ENCODE measurements at places on chromosomes 6 and 20.
A peak's percentile ranks its signal among the peaks of the same experiment; 100 is the strongest.

GRCh38 chr6:15421945-15422733 is 176.3 kb downstream of the JARID2 start:
- no peak for DNase-seq

DNA sequence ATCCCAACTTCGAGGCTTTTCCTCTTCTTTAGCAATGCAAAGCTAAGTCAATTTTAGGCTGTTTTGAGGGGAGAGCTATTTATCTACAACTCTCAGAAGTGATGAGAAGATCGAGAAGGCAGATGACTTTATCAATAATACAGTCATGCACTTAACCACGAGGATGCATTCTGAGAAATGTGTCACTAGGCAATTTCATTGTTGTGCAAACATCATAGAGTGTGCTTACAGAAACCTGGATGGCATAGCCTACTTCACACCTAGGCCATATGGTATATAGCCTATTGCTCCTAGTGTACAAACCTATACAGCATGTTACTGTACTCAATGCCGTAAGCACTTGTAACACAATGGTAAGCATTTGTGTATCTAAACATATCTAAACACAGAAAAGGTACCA is 66.6 kb downstream of the PRND start:
- no peak for DNase-seq

DNA sequence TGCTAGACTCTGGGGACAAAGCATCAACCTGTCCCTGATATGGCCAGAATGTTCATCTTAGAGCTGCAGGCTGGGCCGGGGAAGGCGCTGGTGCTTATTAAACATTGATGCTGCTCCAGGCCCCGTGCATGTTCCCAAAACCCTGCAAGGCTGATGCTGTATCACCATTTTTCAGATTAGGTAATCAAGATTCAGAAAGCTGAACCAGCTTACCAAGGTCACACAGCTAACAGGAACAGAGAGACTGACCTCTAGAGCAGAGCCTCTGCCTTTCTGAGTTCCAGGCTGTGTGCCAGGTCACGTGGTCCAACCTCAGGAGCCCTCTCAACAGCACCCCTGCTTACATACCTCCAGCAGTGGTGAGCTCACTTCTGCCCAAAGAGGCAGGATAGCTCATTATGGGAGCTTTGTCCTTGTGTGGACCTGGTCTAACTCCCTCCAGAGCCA is 16.1 kb upstream of the VSTM2L start:
- no peak for DNase-seq

DNA sequence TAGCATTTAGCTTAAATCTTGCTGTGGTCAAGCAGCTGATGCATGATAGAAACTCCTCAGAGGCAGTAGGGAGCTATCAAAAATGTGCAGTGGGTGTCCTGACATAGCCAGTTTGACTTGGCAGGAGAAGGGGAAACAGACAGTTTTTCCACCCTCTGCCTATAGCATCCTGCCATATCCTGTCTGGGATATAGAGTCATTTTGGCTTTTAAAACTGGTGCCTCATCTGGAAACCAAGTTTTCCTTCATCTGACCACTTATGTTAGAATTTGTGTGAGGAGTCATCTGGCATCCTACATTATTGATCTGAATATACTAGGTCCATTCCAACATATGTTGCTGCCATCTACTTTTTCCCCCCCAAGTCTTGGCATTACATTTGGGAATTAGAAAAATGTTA is 284.1 kb downstream of the CD109 start:
- DNase-seq, result no peak

DNA sequence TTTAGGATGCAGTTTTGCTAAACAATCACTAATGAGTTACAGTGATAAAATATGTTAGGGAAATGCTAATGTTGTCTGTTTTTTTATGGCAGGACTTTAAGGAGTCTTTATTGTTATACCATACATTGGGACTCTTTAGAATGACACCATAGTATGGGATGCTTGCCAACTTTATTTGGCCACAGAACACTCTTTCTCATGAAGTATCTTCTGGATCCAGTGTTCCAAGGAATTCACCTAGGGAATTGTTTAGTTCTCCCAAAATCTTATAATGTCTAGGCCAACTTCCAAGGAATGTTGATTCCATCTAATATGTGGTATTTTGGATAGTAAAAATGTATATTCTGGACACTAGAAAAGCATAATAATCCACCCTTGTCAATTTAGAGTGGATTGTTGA is 3.3 kb downstream of the RIN2 start:
- DNase-seq, result no peak

DNA sequence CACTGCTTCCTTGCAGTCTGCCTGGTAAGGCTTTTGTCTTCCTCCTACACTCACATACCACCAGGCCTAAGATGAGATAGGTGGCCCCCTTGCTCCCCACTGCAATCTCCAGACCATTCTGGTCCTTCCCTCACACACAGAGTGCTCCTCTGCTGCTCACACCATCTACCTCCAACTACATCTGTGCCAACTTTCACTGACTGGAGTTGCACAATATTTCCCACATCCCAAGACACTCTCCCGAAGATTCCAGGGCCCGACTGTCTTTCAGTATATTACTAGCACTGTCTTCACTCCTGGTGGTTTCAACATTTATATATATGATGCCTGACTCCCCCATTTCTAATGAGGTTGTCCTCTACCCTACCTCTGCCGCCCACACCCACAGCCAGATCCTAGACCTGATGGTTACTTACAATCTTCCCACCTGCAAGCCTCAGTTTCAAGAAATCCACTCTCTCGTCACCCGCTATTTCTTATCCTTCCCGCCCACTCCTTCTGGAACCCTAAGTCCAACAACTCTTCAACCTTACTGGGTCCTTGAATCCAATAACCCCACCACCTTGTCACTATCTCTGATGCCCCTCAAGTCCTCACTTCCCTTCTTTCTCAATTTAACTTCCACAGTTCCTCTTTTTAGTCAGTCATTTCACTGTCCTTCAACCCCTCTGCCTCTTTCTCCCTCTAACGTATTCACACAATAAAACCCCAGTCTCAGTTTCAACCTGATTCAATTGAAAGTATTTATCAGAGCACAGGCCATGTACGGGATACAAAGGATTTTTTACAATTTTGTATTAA is 21.6 kb downstream of the RALGAPA2 start:
- no peak for DNase-seq

DNA sequence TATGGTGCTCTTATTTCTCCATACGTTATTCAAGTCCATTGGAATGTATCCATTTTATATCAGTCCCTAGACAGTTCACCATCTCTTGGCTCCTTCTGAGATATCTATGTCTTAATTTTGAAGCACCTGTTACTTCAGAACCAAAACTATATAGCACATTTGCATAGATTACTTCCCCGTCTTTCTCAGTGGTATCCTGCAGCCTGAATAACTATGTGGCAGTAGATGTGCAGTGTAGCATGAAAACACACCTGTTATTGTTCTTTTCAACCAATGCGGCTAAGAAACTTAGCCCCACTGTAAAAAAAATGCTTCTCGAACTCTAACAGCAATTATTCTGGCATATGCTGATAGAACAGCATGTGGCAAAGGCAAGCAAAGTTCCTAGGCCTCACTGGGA is 1184.4 kb upstream of the ADGRB3 start:
- DNase-seq, result no peak

DNA sequence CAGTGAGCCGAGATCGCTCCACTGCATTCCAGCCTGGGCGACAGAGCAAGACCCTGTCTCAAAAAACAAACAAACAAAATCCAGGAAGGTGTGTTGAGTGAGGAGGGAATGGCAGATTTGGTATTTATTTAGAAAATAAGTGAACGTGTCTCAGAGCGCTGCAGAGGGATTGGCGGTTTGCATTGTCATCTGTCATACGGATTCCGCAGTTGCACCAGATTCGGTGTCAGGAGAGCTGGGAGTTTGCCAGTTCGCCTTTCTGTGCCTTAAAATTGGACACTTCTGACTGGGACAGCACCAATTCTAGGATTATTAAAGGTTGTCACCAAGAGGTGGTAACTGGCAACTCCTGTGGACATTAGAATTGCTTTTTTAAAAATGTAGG is 912 bp downstream of the SNRNP48 start:
- DNase-seq, result peak; percentile 22

GRCh38 chr6:151477726-151478125 is 16.1 kb upstream of the CCDC170 start:
- no peak for DNase-seq

- no peak for DNase-seq
Observed at GRCh38 chr20:19706463-19706862, 51.6 kb upstream of the RIN2 start.

DNA sequence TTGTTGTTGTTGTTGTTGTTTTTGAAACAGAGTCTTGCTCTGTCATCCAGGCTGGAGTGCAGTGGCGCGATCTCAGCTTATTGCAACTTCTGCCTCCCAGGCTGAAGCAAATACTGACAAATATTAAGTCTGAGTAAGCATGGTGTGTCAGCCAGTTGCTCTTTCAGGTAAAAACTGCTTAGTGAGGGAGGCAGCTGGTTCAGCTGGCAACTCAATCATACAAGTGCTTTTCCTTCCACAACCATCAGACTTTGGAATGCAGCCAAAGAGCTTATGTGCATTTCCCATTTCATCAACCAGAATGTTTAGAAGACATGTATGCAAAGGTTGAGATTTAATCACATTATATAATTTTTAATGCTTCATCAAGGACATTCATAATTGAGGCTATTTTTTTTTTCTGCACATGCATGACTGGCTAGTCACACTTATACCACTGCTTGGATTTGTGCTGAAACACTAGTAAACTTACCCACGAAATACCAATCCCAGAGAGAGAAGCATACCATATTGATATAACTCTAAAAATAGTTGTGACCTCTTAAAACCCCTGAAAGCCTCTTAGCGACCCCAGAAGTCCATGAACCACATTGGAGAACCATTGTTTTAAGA is 56.0 kb downstream of the CLIC5 start:
- DNase-seq, result peak; percentile 66

- DNase-seq, result no peak
Observed at GRCh38 chr6:47634210-47635047, 64.0 kb upstream of the ADGRF4 start.

- no peak for DNase-seq
Observed at GRCh38 chr6:169623975-169624374, 77.9 kb downstream of the WDR27 start.

DNA sequence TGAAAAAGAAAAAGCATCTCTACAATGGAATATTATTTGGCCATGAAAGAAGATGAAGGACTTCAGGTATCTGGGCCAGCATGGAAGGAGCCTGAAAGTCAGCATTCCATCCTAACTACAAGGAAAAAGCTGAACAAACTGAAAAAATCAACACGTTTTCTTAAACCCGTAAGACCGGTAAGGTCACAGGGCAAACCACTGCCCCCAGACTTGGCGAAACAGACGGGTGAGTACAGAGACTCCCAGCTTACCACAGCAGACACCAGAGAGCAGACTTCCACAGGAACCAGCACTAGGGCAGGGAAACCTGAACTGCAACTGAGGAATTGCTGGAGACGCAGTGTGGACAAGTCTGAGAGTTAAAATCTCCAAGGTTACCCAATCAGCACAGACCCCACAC is 31.4 kb downstream of the BEND3 start:
- DNase-seq, result no peak

- DNase-seq, result no peak
Observed at GRCh38 chr20:57265336-57265996, 975 bp downstream of the BMP7 start.

DNA sequence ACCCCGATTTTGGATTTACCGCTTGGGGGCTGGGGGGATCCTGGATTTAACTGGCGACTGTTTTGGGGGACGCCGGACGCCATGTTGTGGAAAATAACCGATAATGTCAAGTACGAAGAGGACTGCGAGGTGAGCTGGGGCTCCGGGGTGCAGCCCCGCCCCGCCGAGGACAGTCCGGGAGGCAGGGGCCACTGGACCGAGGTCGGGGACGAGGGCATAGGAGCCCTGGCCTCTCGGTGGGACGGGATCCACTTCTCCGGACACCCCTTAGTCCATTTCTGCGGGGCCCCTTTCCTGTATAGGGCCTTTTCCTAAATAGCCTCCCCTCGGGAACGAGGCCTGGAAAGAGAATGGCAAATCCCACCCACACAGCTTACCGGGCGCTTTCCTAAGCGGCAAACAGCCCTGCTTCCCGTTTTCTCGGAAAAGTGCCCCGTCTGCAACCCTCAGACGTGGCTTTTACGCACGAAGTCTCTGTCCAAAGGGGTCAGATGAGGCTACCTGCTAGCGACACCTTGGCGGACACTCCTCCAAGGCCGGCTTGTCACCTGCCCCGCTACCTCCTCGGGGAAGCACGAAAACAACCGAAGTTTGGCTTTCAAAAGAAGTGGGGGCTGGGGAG is 469 bp downstream of the TFAP2C start:
- no peak for DNase-seq

GRCh38 chr6:23483896-23484295 is 642.1 kb upstream of the NRSN1 start:
- no peak for DNase-seq

DNA sequence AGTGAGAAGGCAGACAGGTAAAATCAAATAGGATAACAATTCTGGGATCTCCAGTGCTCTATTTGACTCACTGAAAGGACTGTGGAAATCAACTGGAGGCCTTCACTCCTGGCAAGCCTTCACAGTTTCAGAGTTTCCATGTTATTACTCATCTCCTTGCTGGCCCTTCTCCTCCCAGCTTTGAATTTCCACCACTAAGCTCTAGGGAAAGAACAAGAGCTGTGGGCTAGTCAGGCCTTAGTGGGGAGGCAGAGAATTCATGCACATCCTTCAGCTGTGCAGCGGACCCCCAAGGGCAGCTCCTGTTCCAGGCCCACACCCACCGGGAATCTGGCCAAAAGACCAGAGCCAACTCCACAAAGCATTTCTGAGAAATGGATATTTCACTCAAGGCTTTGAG is 26.0 kb downstream of the MYLIP start:
- DNase-seq, result peak; percentile 66

DNA sequence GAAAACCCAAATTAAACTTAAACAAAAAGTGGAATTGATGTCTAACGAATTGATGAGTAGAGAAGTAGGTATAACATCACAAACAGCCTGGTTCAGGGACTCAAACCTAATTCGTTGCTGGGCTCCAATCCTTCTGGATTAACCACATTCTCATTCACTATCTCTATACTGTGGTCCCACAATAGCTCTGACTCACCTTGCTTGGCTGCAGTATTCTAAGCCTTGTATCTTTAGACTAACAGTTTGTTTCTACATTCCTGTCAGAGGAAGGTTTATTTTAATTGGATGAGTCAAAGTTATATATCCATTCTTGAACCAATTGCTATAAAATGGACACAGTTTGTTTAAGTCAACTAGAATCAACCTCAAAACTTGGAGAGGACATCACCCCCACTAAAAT is 530.5 kb upstream of the PTCHD4 start:
- peak; percentile 33 for DNase-seq

DNA sequence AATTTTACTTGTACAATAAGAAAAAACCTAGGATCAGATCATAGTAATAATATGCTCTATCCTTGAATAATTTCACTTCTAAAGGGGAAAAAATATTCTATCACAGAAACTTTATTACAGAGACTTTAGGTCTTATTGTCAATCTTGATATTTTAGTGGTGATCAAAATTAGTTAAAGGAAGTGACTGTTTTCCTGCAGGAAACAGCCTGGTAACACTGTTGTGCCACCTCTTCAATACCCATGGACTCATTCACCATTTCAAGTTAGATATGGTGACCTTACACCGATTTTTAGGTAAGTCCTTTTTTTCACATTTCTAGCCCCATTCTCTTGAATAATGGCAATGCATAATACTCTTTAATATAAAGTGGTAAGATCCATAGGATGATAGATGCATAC is 99.2 kb downstream of the MTFR2 start:
- no peak for DNase-seq
